ENCODE measurements at places on chromosomes 13 and 19.
A peak's percentile ranks its signal among the peaks of the same experiment; 100 is the strongest.

- no peak for DNase-seq
Measured at GRCh38 chr13:111875915-111876314, 191.0 kb upstream of the SOX1 start.

GRCh38 chr19:39941615-39942365 is 7.4 kb upstream of the FCGBP start:
- DNase-seq, result peak; percentile 49

DNA sequence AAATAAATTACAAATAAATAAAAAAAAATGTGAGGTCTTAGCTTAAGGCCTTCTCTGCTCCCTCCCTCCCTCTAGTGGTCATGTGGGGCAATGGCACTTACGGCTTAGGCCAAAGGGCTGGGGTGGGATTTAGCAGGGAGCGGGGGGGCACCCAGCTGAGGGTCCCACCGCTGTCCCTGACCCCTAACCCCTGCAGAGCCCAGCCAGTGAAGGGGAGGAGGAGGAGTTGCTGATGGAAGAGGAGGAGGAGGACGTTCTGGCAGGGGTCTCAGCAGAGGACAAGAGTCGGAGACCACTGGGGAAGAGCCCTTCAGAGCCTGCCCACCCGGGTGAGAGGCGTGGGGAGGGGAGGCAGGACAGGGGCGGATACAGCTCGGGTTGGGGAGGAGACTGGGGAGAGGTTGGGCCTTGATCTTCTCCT is 9.3 kb downstream of the MPND start:
- DNase-seq, result no peak

DNA sequence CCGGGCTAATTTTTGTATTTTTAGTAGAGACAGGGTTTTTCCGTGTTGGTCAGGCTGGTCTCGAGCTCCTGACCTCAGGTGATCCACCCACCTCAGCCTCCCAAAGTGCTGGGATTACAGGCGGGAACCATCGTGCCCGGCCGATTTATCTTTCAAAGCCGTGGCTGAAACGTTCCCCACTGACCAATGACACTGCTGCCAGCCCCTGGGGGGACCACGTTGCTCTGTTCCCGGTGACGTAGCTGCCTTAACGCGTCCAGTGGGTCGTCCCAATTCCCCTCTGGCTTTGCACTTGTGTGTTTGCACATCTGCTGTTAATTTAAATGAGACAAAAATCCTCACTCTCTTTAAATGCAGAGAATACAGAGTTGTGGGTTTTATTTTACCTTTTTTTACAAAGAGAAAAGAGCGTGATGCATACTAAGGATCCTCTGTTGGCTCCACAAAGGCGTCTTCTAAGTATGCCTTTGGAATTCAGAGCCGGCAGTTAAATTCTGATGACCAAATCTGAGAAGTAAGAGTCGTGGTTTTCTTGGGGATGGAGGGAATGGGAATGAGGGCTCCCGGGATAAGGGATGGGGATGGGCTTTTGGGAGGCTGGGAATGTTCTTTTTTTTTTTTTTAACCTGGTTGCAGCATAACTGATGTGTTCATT is 18.6 kb upstream of the LMTK3 start:
- DNase-seq, result no peak

GRCh38 chr19:13083627-13084026 is 19.0 kb downstream of the LYL1 start:
- DNase-seq, result no peak

DNA sequence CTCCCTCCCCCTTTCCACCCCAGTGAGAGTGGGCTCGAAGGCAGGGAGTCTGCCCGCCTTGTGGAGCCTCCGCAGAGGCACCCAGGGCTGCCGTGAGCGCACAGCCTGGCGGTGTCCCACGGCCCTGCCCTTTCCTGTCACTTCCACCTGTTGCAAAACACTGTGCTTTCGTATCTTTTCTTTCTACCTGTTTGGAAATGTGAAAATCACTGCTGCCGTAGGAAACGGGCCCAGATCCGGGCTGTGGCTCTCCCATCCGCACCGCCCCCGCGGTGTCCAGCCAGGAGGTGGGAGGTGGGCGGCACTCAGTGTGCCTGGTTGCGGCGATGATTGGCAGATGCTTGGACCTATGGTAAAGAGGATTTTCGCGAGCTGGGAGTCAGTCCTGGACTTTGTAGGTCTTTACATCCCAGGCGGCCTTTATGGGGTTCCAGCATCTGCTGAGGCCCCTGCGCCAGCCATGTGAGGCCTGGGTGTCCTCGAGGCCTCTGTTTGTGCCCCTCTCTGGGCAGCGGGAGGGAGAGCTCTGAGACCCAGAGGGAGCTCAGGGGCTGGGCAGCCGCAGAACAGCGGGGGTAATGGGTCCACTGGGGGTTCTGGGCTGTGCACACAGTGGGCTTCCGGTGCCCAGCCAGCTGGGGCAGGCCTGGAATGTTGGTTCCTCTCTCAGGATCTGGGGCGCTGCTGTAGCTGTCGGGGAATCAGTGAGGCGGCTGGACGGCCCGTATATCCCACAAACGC is 6.1 kb downstream of the STK11 start:
- no peak for DNase-seq

DNA sequence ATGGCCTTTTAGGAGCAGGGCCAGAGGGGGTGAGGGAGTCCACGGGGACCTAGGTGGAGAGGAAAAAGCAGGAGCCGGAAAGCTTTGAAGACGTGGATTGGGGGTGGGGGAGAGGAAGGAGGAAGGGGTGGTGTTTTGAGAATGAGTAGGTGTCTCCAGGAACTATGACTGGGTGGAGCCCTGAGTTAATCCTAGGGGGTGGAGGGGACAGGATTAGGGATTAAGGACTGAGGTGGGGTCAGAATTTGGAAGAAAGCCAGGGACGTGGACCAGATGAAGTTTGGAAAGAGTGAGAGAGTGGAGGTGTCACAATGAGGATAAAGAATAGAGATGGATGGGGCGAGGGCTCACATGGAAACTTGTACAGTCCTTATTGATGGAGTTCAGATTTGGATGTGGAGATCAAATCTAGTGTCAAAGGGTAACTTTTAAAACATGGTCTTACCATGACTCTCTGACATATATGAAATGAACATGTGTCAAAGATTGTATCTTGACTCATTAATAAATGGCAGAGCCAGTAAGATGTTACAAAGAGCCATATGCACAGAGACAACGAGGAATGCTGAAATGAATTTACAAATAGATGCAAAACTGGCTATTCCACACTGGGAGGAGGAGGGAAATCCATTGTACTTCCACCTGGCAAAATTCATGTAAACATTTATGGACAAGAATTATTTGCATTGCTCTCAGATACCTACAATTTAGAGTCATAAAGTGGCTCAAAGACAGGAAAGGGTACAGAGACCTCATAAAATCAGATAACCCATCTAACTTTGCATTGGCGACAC is 1.7 kb upstream of the KLK13 start:
- DNase-seq, result no peak

- DNase-seq, result no peak
Measured at GRCh38 chr13:40137400-40137799, 481.9 kb downstream of the COG6 start.

- DNase-seq, result no peak
Measured at GRCh38 chr13:28406733-28407266, 88.1 kb downstream of the FLT1 start.

DNA sequence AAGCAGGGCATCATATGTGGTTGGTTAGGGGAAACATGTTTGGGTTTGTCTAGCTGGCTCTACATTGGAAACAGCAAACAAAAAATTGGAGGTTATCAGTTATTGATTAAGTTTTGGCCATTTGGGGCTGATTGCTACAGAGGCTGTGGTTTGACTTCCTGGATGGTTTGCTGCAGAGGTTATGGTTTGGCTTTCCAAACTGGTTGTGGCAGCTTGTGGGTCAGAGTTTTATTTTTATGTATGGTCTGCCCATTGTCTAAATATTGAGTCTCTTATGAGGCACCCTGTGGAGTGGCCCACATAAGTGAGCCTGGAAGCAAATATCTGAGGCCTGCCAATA is 261.6 kb downstream of the GPC5 start:
- no peak for DNase-seq

- DNase-seq, result no peak
Measured at GRCh38 chr19:18510216-18510615, 11.7 kb downstream of the ELL start.

- no peak for DNase-seq
Measured at GRCh38 chr13:90270226-90270625, 1077.3 kb upstream of the MIR17HG start.

- no peak for DNase-seq
Measured at GRCh38 chr19:46384396-46384795, 29.0 kb downstream of the CCDC8 start.

- DNase-seq, result no peak
Measured at GRCh38 chr19:1618157-1619093, 13.2 kb upstream of the UQCR11 start.

GRCh38 chr19:48964205-48965039 is 687 bp upstream of the FTL start:
- no peak for DNase-seq

DNA sequence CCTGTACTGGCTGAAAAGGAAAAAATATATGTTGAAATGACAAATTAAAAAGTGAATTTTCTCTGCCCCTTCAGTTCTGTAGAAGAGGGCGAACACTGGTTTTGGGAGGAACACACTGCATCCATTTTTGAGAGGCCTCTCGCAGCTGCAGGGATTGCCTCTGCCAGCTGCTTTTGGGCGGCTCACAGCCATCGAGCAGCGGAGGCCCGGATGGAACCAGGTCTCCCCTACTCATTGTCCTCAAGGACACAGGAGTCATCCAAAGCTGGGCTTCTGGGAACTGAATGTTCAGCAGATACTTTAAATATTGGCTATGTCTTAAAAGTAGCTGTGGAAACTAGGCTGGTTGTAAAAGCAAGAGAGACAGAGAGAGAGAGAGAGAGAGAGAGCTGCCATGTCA is 17.1 kb downstream of the RCBTB2 start:
- no peak for DNase-seq

- no peak for DNase-seq
Measured at GRCh38 chr13:25420161-25420560, 48.4 kb downstream of the ATP8A2 start.

DNA sequence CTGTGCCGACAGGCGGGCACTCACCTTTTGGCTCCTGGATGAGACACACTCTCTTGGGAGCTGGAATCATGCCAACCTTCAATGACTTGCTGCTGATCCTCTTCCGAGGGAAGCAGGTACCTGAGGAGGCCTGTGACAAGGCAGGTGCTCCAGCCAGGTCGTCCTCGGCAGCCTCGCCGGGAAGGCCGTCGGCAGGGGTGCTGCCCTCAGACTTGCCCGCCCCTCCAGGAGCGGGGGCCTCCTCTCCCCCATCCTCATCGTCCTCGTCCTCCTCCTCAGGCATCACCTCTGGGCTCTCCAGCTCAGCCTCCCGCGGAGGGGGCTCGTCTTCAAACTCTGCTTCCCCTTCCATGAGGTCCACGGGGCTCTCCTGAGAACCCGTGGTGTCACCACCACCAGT is 29.2 kb downstream of the SUGP2 start:
- no peak for DNase-seq

- DNase-seq, result no peak
Measured at GRCh38 chr13:27352698-27353097, 71.7 kb upstream of the GTF3A start.

GRCh38 chr19:2625434-2625833 is 77.1 kb downstream of the GNG7 start:
- DNase-seq, result no peak

GRCh38 chr13:77544355-77544754 is 8.8 kb downstream of the SCEL start:
- DNase-seq, result no peak

DNA sequence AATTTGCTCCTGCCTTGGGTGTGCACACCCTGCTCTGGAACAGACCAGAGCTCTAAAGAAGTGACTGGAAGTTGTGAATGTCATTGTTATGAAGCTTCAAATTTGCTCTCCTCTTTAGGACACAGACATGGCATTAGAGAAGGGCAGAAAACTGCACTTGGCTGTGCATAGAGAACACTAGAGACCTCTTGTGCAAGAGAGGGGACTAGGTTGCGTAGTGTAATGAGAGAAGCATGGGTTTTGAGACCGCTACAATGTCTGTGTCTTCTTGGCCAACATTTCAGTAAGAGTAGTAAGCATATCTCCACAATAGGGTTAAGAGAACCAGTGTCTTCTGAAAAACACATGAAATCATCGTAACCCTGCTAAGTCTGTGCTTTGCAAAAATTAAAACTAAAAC is 423.3 kb downstream of the SPRY2 start:
- no peak for DNase-seq

- no peak for DNase-seq
Measured at GRCh38 chr19:12801466-12802266, at the start of the genes PRDX2 and THSD8. TSS of gene PRDX2 (minus strand) at chr19:12801800. CDS start at chr19:12801261, 539 bp downstream. TSS of gene THSD8 (plus strand) at chr19:12802069. CDS start at chr19:12802072, 3 bp downstream.

DNA sequence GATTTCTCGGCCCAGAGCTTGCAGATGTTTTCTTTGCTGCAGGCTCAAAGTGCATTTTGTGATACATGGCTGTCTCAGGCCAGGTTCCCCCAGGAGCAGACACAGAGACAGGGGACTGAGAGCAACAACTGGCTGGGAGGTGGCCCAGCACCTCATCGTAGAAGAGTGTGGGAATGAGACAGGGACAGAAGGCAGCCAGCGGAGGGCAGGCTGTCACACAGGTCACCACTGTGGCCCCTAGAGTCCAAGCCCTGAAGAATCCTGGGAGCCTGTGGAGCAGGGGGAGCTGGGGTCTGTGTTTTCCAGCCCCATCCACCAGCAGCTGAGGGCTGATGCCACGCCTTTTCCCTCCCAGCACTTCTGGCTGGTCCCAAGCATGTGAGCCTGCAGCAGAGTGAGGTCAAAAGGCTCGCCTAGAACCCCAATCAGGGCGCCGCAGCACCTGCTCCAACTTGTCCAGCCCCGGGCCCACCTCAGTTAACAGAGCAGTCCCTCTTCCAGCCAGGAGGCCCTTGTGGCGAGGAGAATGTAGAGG is 723.8 kb downstream of the UQCRFS1 start:
- no peak for DNase-seq

GRCh38 chr19:58003174-58003828 is 681 bp upstream of the ZNF606 start:
- DNase-seq, result no peak

- no peak for DNase-seq
Measured at GRCh38 chr13:97569841-97570240, 135.9 kb downstream of the RAP2A start.
